ENCODE measurements at places on chromosomes 1 and 21.

- DNase-seq = peak; percentile 41
Measured at GRCh38 chr1:85327759-85328158, 51.3 kb upstream of the BCL10 start.

GRCh38 chr1:109478806-109479205 is 4.9 kb upstream of the ATXN7L2 start:
- no peak for DNase-seq

DNA sequence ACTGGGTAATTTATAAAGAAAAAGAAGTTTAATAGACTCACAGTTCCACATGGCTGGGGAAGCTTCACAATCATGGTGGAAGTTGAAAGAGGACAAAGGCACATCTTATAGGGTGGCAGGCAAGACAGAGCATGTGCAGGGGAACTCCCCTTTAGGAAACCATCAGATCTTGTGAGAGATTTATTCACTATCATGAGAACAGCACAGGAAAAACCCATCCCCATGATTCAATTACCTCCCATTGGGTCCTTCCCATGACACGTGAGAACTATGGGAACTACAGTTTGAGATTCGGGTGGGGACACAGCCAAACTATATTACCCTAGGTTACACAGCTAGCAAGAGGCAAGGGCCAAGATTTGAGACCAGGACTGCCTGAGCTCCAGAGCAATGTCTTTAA is 30.4 kb upstream of the SOX13 start:
- no peak for DNase-seq

GRCh38 chr1:70034403-70034802 is 171.0 kb downstream of the LRRC40 start:
- peak; percentile 12 for DNase-seq

DNA sequence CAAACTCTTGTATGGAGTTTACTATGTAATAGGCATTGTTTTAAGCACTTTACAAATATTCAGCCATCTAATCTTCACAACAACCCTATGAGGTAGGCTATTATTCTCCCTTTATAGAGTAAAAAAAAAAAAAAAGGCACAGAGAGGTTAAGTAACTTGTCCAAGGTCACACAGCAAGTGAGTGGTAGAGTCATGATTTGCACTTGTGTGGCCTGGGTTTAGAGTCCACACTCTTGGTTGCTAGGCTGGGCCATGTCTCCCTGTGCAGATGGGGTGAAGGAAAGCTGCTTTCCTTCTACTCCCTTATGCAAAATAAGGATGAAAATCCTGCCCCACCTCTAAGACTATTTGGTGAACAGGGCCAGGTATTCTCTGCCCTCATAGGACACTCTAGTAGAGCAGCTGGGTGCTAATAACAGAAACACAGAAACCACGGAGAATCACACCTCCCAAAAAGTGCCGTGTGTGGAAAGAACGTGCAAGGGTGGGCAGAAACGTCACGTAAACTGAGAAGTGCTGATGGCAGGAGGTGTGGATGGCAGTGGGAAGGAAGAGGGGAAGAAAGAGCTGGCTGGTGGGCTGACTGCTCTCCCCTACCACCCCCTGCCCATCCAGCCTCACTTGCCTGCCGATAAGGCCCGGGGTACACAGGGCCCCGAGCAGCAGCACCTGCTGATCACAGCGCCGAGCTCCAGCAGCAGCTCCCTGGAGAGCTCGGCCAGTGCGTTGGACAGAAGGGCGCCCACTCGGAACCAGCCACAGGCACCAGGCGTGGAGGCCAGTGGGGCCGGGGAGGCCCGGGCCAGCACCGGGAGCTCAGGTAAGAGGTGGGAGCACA is 28.3 kb upstream of the VPS13D start:
- no peak for DNase-seq

- no peak for DNase-seq
Measured at GRCh38 chr1:207894704-207895103, 16.2 kb downstream of the CD34 start.

GRCh38 chr1:76690766-76691165 is 176.5 kb upstream of the ST6GALNAC5 start:
- DNase-seq = no peak

DNA sequence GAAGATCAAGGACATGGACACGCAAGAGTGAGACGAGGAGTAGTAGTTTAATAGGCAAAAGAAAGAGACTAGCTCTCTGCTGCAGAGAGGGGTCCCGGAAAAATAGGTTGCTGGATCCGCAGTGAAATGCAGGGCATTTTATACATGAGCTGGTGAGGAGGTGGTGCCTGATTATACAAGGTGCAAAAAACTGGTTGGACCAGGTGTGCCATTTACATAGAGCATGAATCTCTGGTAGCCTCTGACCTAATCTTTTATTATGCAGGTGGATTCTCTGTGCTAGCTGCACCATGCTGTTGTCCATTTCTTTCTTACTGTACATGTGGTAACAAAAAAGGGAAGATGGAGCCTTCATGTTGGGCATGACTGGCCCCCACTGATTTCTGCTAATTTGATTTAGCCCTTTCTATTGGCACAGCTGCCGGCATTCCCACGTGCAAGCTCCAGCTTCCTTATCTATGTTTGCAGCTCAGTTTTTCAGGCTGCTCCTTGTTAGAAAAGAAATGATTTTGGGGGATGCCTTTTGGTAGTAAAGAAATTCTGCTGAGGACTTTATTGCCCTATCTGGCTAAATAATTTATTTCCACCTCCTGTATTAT is 548.1 kb downstream of the BRINP3 start:
- DNase-seq = no peak

- DNase-seq = no peak
Measured at GRCh38 chr1:41041614-41042270, 20.2 kb upstream of the SLFNL1 start.

DNA sequence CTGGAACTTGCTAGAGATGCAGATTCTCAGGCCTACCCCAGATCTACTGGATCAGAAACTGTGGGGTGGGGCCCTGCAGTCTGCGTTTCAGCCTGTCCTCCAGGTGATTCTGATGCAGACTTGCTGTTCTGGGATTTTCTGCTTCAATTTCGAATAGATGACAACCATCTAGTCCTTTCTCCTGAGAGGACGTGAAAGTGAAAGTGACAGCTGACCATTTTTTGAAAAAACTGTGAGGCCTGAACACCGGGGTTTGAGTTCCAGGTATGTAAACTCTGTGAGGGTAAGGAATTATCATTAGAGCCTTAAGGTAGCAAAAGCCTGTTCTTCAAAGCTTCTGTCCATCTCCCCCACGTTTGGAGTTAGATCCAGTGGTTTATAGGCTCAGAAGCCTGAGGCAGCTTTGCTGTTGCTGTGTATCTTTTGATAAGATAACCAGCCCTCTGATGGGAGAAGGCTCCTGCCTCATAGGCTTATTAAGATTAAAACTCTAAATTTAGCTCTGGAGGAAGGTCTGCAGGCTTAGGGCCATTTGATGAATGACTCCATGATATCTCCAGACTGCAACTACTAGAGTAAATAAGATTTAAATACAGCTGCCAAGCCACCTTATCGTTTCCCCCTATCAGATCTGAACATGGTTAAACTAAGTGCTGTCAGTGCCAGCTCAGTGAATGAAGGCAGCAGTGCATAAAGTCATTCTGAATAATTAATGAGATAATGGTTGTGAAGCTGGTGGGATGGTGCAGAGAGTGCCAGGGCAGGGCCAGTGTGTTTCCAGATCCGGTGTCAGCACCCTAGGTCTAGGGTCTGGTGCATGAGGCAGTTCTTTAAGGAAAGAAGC is 335.2 kb downstream of the HHAT start:
- DNase-seq = no peak

GRCh38 chr1:80893115-80893514 is 907.6 kb upstream of the ADGRL2 start:
- no peak for DNase-seq

DNA sequence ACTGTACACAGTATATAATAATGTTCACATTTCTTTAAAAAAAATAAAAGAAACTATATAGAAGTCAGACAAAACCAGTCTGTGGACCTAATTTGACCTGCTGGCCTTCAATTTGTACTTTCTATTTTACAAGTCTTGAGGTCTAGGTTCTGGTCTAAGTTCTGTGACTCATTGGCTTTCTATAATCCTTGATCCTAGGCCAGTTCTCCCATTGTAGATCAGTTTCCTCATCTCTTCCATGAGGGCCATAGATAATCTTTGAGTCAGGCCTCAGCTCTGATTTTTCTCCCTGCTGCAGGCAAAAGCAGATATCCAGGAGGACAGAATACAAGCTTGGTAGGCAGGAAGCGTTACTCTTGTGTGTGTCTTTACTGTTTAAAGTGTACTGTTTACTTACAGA is 603.7 kb upstream of the CAMK1G start:
- DNase-seq = no peak

- no peak for DNase-seq
Measured at GRCh38 chr21:43855955-43856354, 9.1 kb upstream of the AGPAT3 start.

DNA sequence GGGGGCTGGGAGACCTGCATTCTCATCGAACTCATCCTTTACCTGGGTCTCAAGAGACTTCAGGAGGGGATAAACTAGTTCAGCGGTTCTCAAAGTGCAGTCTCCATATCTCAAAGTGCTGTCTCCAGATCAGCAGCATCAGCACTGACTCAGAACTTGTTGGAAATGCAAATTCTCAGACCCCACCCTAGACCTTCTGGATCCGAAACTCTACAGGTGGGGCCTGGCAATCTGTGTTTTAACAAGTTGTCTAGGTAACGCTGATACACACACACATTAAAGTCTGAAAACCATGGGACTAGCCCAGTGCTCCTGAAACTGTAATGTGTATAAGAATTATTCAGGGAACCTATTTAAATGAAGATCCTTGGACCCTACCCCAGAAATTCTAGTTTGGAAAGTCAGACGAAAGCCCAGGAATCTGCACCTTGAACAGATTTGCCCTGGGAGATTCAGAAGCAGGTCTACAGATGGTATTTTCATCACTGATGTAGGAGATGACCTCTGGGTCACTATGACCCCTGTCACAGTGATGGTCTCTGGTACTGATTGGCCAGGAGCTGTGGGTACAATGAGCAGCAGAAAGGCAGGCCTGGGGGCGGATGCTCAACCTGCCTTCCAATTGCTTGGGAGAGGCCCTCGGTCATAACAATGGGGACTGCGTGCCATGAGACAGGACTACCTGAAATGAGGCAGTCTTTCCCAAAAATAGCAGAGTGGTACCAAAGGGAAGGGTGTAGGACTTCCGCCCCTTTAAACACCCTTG is 127.2 kb downstream of the FAM78B start:
- DNase-seq = no peak

DNA sequence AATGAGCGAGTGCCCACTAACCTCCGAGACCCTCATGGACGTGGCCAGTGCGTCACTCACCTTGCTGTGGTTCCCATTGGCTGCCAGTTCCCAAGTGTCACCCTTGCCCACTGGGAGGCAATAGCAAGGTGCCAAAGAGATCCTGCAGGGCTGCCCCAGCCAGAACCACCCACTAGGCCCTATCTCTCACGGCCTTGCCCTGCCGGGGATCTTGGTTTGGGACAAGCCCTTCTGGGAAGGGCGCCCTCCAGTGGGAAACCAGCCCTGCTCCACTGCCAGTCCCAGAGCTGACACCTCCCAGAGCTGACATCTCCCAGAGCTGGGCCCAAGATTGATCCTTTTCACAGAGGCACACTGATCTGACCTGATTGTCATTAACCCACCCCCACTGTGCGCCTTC is 2.1 kb upstream of the SELENON start:
- no peak for DNase-seq

- no peak for DNase-seq
Measured at GRCh38 chr1:197367627-197368026, 99.6 kb downstream of the CRB1 start.

DNA sequence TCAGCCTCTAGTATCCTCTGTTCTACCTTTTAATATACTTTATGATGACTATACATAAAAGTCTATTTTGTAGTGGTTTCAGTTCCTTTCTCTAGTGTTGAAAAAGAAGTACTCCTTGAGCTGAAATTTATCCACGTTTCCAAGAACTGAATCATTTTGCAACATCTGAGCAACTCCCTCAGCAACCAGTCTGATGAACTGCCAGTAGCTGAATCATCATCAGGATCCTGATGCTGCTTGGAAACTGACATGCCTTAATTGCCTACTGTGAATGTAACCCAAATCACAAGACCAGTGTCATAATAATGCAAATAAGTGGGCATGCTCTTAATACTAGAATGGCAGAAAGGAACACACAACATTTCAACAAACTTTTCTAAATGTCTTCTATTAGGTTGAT is 103.3 kb downstream of the CYYR1 start:
- peak; percentile 32 for DNase-seq
